ENCODE measurements at places on chromosomes 3 and 15.
A peak's percentile ranks its signal among the peaks of the same experiment; 100 is the strongest.

GRCh38 chr3:123028233-123028828 is 768 bp upstream of the SEMA5B start:
- peak; percentile 39 for DNase-seq

DNA sequence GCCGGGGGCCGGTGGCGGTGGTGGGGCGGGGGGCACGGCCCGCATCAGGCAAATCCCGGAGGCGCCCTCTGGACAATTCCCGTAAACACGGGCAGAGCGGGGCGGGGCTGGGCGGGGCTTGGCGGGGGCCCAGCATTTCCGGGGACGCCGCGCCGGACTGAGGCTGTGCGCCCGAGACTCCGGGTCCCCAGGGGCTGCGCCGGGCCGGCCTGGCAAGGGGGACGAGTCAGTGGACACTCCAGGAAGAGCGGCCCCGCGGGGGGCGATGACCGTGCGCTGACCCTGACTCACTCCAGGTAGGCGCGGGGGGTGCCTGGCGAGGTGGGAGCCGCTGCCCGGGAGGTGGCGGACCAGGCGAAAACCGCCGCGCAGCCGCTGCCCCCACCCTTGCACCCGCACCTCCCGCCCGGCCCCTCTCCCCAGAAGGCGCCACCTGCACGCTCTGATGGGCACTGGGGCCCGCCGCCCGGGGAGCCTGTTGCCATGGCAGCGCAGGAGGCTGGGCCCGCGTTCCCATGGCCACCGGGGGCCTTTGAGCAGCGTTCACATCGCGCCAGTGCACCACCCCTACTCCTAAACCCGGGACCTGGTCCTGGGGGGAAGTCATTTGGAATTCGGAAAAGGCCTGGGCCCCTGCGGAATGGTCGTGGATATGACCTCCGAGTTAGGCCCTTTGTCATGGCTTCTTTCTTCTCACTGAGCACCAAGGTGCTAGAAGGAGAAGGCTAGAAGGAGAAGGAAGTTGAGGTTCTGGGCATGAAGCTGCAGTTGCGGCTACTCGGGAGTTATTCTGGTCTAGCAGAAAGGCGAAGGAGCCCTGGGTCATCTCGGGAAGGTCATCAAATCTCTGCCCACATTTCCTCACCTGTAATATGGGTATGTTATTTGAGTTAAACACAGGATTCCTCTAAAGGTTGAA is 16.1 kb upstream of the SEMA4B start:
- peak; percentile 59 for DNase-seq

DNA sequence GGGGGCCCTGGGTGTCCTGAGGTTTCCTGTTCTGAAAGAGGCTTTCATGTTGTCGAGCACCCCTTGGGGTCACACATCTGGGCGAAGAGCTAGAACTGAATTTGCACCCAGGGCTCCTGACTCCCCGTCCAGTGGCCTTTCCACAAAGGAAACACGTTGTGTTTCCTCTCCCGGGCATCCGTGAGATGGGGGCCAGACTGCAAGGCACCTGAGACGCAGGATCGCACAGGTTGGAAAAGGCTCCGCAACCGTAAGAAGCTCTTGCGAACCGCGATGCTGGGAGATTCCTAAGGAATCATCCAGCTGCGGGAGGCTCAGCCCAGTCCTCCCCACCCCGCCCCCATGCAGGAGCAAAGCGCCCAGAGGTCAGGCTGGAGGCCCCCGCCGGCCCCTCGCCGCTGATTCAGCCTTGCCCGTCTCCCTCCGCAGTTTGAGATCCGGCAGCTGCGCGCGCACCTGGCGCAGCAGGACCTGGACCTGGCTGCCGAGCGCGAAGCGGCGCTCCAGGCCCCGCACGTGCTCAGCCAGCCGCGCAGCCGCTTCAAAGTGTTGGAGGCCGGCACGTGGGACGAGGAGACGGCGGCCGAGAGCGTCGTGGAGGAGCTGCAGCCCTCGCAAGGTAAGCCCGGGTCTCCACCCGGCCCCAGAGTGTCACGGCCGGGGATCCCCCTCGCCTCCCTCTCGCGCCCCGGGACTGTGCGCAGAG is 119.6 kb downstream of the ETFA start:
- DNase-seq, result no peak

DNA sequence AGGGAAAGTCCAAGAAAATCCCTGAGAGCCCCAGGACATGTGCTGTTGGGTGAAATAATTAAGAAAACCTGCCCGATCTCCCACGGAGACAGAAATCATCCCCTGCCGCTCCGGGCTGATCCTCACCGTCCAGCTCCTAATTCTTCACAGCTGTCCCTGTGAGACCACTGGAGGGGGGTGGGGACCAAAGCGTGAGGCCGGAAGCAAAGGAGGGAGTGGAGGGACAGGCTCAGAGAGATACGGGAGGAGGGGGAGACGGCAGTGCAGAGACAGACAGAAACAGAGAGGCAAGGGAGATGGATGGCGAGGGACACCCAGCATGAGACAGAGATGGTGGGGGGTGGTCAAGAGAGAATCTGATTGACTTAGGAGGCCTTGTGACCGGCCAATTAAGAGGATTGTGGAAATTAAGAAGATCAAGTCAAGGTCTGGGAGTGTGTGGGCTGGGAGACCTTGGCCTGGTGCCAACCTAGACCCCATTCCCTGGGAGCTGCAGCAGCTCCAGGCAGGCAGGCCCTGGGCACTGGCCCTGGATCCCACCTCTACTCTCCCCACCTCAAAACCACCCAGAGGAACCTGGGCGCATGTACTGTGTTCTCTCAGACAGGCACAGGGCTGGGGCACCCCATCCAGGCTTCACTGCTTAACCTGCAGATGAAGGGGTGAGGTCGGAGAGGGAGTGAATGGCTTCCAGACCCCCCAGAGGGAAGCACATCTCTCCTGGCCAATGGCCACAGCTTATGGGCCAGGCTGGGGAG is 113.2 kb upstream of the ALDH1A3 start:
- no peak for DNase-seq

GRCh38 chr3:150223558-150223957 is 184.5 kb upstream of the TSC22D2 start:
- DNase-seq, result no peak

GRCh38 chr3:129558772-129559564 is 16.0 kb downstream of the H1-8 start:
- DNase-seq, result no peak

GRCh38 chr3:115790759-115791158 is 167.4 kb downstream of the GAP43 start:
- no peak for DNase-seq

DNA sequence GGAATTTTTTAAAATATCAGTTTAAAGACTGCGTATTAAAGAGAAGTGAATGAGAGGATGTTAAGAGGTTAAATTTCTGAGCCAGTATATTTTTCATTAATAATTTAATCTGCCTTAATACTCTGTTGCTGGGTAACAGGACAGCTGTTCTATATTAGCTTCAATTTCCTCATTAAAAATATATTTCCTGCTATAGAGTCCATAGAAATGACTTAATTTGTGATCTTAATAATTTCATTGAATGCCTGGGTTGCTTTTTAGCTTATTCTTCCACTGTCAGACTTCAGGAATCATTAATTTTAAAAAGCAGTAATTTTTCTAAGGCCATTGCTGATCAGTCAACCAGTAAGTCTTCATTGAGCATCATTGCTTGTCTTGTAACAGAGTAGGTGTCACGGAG is 129.0 kb downstream of the THSD4 start:
- DNase-seq, result no peak

DNA sequence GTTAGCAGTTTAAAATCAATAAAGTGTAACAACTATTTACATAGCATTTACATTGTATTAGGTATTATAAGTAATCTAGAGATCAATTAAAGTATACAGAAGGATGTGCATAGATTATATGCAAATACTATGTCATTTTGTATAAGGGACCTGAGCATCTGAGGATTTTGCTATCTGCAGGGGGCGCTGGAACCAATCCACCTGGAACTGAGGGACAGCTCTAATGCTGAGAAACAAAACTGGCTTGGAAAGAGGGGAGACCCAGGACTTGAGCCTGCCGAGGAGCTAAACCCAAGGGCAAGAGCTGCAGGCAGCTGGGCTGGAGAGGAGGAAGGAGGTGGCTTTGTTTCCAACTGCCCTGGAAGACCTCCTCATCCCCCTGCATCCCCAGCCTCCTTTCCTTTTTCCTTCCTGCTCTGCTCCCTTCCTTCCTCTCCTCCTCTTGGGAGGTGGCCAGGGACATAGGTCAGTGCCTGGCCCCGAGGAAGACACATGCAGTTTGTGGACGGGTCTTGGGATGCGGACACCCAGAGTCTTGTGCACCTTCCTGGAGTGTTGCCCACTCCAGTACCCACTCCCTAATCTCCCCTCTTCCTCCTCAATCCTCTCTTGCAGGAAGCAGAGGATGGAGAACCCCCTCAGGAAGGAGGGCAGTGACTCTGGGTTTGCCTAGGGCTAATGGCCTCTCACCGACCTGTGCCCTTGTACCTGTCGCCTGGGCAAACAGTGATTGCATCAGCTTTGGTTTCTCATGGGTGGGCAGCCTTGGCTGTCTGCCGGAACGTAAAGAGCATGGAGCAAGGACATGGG is 825 bp upstream of the RTP3 start:
- DNase-seq, result no peak

DNA sequence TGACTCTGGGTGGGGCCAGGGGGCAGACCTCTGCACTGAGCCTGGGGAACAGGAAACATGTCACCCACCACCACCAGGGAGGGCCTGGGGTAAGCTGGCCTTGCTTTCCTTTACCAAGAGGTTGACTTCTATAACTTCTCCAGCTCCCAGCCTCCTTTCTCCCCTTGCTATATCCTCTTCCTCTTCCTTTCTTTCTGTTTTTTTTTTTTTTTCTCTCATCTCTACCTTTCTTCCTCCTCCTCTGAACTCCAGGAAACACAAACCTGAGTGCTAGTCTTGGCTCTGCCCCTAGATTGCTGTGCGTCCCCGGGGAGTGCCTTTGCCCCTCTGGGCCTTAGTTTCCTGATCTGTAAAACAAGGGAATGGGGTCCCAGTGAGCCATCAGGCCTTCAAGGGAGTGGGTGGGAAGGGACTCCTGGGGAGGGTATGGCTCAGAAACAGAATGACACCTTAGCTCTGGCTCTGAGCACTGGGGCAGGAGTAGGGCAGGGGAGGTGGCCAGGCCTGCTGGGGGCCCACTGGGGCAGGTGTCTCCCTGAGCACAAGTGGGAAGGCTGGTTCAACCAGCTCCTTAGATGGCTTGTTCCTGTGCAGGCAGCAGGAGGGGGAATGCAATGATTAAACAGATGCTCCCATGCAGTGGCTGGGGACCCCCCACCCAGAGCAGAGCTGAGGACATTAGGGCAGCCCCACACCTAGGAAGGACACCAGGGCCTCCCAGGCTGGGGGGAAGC is 4.3 kb downstream of the SNX33 start:
- DNase-seq, result no peak

GRCh38 chr3:149494022-149494758 is 19.7 kb downstream of the TM4SF4 start:
- no peak for DNase-seq

DNA sequence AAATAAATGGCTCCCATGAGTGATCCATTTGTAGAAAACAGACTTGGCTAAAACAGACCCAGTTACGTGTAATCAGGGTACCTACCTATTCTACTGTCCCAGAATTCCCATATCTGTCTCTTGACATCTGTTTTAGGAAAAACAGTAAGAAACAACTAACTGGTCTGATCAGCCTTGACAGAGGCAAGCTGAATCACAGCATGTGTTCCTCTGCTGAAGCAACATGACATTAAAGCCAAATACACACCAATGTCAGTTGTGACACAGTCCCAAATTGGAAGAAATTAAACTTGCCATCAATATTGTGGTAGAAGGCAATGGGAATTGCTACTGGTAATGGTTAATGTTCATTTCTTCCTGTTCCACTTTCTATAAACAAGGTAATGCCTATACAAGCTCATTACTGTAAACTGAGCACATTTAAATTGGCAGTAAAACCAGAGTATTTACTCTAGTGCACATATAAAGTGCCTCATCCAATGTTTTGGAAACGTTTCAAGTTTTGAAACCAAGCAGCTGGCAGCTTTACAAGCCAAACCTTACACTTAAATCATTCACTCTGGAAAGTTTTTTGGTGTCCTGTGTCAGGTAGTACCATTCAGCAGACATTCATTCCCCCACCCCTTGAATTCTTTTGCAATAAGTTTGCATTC is 27.0 kb downstream of the ALDH1A2 start:
- DNase-seq, result no peak

DNA sequence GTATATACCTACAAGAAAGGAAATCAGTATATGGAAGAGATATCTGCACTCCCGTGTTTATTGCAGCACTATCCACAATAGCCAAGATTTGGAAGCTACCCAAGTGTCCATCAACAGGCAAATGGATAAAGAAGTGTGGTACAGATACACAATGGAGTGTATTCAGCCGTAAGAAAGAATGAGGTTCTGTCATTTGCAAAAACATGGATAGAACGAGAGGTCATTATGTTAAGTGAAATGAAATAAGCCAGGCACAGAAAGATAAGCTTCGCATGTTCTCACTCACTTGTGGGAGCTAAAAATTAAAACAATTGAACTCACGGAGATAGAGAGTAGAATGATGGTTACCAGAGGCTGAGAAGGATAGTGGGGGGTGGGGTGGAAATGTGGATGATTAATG is 53.1 kb downstream of the FAM81A start:
- no peak for DNase-seq

GRCh38 chr3:77967621-77968020 is 927.7 kb downstream of the ROBO2 start:
- DNase-seq, result no peak

GRCh38 chr15:99584081-99584600 is 18.4 kb downstream of the MEF2A start:
- DNase-seq, result no peak

DNA sequence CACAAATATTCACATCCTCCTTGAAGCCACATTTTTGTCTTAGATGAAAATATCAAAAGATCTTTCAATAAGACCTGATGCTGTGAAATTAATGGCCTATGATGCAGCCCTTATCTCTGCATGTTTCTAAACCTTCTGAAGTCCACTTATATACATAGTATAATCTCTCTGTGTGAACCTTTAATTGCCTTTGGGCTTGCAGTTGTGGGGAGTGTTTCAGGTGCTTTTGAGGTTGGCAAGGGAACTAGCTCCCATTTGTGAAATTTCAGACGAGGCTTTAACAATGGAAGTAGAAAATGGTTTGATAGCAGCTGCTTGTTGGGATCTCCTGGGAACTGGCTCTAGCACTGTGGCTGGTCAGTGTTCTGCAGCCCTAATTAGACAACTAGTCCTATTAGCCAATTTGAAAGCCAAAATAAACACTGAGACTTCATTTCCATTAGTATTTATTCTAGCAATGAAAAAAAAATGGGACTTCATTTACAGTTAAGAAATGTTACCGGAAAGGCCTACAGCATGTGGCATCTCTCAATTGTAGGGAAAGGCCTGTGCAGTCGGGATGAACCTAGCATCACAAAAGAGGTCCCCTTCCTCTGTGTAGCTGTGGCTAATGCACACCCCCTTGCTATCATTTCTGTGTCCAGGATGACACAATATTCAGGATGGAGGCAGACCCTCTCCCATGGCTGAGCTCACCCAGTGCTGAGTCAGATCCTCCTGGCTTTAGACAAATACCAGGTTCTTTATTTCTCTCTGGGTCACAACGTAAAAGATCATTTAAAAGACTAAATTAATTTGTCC is 140.7 kb upstream of the TRIM42 start:
- DNase-seq, result no peak

DNA sequence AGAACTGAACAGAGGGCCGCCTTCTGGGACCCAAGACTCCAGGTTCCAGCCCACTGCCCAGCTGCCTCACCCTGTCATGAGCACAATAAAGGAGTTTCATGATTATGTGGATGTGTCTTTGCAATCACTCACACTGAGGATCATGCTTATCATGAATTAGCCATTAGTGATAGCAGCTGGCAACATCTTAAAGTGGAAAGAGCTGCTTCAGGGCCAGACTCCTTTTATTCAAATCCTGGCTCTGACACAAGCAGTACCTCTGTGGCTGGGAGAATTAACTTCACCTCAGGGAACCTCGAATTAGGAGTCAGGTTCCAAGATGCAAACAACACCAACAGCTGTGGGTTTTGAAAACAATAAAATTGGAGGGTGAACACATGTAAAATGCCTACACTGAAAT is 6.6 kb upstream of the SCAP start:
- DNase-seq, result no peak

Data from caudate nucleus (tissue), 63 donors.